Right cardiac atrium (tissue), 5 donors: ENCODE measurements at places on chromosomes 1 and 21.

DNA sequence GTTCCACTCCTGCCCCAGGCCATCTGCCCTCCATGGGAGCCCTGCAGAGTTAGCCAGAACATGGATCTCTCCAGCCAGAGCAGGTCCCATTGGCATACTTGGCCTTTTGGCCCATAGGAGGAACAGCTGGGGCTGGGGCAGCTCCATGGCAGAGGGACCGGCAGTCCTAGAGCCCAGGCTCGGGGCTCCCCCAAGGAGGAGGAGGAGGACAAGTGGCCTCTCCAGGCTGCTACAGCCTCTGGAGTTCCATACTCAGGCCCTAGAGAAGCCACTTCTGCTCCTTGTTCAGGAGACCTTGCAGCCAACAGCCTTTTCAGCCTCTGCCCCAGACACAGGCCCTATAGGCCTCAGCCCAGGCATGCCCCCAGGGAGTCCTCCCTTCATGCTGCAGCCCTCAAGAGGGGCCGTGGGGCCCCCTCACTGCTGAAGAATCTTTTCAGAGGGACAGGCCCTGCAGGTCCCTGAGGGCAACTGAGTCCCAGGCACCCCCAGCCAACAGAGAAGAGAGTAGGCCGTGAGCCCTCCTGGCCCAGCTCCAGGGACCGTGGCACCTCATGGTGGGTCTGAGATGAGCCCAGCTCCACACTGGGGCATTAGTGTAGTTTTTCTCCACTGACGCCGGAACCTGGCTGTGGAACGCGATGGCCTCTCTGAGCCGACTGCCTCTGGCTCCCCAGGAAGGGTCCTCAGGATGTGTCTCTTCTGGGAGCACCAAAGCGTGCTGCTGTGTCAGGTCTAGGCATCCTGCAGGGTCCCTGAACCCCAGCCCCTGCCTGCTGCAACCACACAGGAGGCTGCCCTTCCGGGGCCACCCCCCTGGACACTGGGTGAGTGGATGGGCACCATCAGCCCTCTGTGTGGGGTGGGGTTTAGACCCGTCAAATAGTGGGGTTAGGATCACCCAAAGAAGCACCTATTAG is 297.6 kb upstream of the VAMP3 start:
- no peak for DNase-seq

GRCh38 chr1:14666373-14666772 is 67.9 kb downstream of the KAZN start:
- DNase-seq = no peak

GRCh38 chr21:28771790-28772501 is 220.7 kb downstream of the LTN1 start:
- no peak for DNase-seq

- DNase-seq = no peak
These were observed 367.0 kb upstream of the NEGR1 start for GRCh38 chr1:72649211-72649888.

DNA sequence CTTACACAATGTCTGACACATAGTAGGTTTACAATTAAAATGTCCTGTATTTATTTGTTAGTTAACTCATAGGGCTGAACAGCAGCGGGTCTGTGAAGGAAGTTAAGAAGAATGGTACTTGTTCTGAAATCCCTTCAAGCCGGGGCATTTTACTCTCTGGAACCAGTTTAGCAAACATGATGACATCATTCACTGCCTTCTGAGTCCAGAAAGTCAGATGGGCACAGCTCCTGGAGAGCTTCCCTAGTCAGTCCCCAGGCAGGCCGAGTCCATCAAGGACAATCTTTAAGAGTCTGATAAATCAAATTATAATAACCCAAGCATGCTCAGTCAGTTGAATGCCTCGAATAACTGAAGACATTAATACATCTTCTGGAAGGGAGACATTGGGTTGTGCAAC is 125.4 kb upstream of the DAB1 start:
- DNase-seq = no peak

DNA sequence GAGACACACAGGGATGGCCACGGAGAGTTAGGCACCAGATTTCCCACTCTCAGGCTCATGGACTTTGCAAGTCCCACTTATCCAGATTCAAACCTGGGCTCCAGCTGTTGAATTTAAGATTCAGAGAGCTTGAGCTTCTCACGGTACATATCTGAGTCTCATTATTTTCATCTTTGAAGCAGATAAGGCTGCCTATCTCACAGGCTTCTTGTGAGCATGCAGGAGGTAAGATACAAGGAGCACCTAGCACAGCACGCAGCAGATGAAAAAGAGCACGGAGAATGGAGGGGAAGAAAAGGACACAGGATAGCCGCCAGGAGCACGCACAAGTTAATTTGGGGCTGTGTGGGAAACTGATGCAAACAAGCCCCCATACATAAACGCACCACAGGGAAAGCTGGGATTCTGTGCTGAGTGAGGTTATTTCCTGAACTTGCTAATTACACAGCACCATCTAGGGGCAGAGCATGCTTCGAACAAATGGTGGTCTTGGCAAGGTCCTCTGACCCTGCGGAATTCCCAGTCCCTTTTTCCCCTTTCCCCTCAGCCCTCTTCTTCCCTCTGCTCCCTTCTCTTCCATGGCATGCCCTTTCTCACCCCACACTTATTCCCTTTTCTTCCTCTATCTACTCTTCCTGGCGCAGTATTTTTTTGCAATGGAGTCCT is 134.7 kb upstream of the VANGL1 start:
- no peak for DNase-seq
